ENCODE measurements at places on chromosomes 1 and 21.

- no peak for DNase-seq
These were observed 17.2 kb downstream of the PGBD5 start for GRCh38 chr1:230408971-230409370.

- DNase-seq, result no peak
These were observed 220.1 kb downstream of the ST6GALNAC3 start for GRCh38 chr1:76294482-76295194.

- no peak for DNase-seq
These were observed 43.8 kb downstream of the SLX9 start for GRCh38 chr21:44983421-44984206.

GRCh38 chr1:197313713-197314112 lies 45.7 kb downstream of the CRB1 start:
- DNase-seq, result no peak

DNA sequence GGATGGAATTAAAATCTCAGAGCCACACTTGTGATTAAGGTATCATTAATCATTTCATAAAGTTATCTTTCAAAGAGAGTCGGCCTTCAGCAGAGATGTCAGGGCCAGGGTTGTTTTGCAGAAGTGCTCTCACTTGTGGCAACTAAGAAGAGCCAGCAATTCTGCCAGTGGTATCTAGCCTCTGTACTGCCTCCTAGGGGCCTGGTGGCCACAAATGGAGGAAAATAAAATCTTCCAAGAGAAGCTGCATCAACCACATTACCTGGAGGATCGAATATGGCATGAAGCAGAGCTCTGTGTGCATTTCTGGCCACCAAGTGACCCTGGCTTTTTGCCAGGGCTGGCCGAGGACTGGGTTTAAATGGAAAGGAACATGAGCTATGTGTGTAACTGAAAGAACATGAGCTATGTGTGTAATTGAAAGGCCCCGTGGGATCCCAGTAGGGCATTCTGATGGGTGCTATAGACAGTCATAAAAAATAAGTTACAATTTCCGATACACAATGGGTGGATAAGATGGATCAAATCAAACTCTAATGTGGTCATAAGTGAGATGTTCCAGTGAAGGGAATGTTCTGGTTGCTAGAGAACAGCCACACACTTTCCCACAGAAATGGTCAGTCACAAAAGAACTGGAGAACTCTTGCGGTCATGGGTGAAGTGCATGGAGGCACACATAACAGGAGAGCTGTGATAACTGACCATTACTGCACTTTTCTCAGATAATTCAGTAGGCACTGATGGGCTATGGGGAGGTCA lies 335.8 kb downstream of the CAMTA1 start:
- DNase-seq, result peak; percentile 28

DNA sequence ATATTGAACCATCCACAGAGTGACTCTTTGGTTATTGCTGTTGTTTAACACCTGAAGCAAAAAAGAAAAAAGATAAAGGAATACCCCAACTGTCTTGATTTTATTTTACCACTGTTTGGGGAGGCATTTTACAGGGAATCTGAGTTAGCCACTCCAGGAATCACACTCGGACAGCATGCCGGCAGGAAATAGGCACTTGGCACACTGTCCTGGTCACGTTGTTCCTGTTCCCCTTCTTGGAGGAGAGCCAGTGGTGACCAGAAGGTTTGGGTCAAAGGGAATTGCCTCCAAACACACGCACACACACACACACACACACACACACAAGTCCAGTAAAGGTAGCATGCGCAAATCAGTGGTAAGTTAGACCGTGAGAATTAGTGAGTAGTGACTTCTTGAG lies 13.8 kb downstream of the RGS4 start:
- no peak for DNase-seq

DNA sequence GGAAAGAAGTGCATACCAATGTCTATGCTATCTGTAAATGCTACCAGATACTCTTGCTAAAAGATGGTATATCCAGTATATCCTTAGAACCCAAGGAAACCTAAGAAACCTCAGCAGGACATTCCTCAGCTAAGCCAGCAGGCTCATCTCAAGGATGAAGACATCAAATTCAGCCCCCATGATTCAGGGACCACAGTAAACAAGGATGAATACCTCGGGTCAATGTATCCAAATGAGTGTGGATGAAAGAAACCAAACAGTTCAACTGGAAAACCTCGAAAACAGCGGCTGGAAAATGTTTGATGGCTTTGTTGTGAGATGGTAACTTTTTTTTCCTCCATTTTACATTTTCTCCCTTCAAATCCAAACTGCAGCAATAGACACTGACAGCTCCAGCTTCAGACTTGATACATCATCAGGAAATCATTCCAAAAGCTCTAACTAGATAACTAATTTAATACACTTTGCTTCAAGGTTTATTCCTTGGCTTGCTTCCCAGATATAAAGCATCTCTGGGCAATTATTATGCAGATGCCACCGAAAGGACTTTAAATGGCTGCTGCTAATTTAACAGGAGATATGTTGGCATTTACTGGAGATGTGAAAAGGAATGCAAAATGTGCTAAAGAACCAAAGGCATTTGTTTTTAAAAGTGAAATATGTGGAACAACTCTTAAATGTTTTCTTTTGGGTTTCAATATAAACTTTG lies 73.6 kb downstream of the SMYD2 start:
- no peak for DNase-seq

GRCh38 chr1:197073978-197074377 lies 6.9 kb upstream of the F13B start:
- no peak for DNase-seq

GRCh38 chr1:169964206-169964605 lies 70.5 kb upstream of the SCYL3 start:
- no peak for DNase-seq

DNA sequence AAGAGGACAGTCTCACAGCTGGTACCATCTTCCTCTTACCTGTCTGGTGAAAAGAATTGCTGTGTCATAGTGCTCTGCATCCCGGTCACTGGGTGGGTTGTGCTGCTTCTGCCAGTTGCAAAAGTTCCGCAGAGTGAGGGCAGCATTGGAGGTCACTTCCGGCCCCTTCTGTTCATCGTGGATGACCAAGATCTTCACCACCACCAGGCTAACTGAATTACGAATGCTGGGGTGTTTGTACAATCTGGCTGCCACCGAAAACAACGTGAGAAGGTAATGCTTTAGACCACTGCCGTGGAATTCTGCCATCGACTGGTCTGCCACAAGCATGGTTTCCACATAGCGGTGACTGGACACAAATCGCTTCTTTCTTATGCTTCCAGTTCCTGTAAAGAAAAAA lies 2.9 kb downstream of the ADAMTS1 start:
- no peak for DNase-seq

- no peak for DNase-seq
These were observed 30.6 kb downstream of the AJAP1 start for GRCh38 chr1:4684864-4685522.

- no peak for DNase-seq
These were observed 84.1 kb downstream of the EVA1C start for GRCh38 chr21:32496568-32496967.

DNA sequence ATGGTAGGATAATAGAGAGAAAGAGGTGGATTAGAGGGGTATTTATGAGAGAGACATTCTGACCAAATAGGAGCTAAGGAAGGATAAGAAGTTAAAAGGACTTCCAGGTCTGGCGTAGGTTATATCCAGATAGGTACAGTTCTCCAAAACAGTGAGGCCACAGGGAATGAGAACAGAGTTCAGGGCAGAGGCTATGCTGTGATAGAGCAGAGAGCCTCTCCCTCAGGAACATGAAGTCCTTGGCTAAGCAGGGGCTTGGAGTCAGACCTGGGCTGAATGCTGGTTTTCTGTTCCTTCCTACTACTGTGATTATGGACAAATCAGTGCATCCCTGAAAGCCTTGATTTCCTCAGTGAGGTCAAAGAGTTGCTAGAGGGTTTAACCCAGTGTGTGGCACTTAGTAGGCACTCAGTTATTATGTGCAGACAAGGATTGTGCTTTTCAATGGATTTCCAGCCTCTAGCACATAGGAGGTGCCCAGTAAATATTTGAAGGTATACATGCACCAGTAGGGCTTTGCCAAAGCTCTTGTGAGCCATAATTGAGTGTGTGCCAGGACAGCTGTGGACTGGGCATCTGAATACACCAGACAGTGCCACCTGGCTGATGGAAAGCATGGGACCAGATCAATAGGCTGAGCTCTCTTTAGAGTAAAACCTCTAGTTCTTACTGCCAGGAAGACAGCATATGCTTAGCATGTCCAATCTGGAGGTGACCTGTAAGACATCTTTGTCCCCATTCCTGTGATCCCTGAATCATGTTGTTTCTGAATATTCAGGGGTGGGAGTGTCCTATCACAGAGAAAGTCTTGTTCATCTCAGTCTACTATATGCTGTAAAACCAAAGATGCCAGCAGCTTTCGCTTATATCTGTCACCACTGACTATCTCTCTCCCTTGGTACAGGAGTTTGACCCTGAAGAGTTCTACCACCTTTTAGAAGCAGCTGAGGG lies 111.1 kb downstream of the PIK3R3 start:
- DNase-seq, result no peak

- no peak for DNase-seq
These were observed 10.0 kb downstream of the CDK18 start for GRCh38 chr1:205514211-205515142.
